ENCODE measurements at places on chromosomes 4 and X.

- DNase-seq: no peak
Observed at GRCh38 chr4:74714611-74715130, 79.7 kb downstream of the BTC start.

GRCh38 chr4:48244665-48245064 lies 25.0 kb downstream of the TEC start:
- no peak for DNase-seq

DNA sequence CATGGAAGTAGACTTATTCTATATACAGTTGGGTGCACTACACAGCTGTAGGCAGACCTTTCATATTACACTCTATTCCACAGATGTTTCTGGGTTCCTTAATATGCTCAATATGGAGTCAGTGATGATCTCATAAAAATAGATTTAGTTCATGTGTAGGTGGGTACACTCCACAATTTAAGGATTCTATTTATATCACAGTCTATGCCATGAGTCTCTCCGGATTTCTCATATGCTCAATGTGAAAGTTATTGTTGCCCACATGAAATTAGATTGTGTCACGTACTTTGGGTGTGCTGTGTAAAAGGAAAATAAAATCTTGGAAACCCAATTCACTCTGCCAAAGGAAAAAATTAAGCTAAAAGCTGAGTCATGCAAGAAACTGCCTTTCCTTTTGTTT lies 32.5 kb upstream of the TASL start:
- no peak for DNase-seq

GRCh38 chrX:149938881-149939654 lies 777 bp upstream of the EOLA2 start:
- peak; percentile 86 for DNase-seq

DNA sequence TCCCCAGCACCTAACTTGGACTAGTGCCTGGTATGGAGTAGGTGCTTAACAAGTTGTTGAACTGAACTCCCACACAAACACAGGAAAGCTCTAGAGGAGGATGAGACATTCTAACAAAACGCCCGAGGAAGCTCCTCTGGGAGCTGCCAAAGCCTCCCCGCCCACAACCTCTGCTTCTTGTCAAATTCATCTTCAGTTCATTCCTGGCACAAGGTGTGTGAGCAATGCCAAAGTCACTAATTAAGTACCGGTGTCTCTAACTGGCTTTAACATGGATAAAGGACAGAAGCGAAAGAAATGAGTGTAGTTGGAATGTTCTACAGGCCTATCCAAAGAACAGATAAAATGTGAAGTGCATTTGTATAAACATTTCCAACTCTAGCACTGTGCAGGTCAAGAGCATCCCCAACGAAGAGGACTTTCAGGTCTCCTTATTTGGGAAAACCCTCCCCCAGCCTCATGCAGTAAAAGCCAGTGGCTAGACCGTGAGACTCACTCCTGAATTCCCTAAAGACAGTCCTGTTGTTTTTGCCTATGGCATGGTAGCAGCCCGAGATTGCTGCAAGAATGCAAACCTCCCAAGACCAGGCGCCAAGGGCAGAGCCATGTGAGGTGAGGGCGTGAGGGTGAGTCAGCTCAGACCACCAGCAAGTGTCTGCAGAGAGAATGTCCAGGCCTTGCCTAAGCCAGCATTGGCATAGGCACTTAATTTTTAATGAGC lies 72.2 kb upstream of the KLF3 start:
- DNase-seq: peak; percentile 53

- DNase-seq: peak; percentile 46
Observed at GRCh38 chrX:40154250-40154852, 56.6 kb upstream of the BCOR start.

DNA sequence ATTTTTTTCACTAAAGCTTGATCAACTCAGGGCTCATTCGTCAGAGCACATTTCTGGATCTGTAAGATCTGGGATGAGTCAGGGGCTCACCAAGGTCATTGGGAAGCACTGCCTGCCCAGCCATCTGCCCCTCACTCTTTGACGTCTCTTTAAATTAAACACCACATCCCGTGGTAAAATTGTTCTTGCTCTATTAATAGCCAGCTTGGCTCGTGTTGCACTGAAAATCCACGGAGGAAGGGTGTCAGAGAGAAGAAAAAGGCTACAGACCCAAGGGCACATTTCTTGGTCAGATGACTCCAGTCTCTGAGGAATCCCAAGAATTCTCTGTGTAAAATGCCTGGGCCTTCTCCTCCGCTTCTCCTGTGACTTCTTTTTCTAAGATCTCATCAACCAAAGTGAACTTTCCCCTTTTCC lies 45.7 kb upstream of the GATB start:
- peak; percentile 66 for DNase-seq

- no peak for DNase-seq
Observed at GRCh38 chr4:31647786-31648185, 927.6 kb downstream of the PCDH7 start.

DNA sequence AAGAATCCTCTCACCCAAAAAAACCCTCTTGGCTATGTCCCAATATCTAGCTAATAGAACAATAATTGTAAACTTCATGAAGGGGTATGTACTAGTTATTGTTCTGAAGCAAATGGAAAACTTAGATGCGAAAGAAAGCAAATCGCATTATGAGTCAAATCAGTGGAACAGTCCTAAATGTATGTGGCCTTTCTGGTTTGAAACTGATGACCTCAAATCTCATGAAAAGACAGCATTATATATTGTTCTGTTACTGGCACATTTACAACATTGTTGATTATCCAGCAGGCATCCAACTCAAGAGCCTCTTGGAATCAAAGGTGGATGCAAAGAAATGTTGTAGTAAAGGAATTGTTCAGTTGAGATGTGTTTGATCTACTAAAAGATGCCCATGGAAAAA lies 34.7 kb downstream of the CSN3 start:
- DNase-seq: no peak

DNA sequence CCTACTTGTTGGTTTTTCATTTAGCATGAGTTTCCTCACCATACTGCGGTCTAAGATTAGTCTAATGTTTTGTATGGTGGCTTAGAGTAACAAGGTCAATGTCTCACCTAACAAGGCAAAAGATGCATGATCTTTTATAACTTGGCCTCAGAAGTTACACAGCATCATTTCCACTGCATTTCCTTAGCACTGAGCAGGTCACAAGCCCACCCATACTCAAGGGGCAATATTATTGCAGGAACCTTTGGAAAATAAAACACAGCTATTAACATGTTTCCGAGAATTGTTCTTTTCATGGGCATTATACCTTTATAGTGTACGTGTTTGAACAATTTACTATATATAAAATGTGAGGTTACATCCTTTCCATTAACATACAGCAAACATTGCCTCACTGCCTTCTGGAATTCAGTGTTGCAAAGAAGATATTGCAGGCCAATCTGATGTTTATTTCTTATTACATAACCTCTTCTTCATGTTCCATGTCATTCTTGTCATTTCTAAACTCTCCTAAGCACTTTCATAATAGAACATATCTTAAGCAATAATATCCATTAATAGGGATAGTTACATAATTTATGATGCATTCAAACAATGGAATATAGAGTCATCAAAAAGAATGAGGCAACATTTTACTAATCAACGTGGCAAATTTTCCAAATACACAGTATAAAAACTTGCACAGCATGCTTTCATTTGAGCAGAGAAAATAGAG lies 153.8 kb downstream of the AREG start:
- DNase-seq: peak; percentile 63

- peak; percentile 77 for DNase-seq
Observed at GRCh38 chr4:101304916-101305315, 42.4 kb downstream of the PPP3CA start.

- DNase-seq: peak; percentile 49
Observed at GRCh38 chrX:24371391-24371972, 11.0 kb downstream of the SUPT20HL1 start.

- no peak for DNase-seq
Observed at GRCh38 chrX:128992107-128992971, 531.0 kb downstream of the SMARCA1 start.

DNA sequence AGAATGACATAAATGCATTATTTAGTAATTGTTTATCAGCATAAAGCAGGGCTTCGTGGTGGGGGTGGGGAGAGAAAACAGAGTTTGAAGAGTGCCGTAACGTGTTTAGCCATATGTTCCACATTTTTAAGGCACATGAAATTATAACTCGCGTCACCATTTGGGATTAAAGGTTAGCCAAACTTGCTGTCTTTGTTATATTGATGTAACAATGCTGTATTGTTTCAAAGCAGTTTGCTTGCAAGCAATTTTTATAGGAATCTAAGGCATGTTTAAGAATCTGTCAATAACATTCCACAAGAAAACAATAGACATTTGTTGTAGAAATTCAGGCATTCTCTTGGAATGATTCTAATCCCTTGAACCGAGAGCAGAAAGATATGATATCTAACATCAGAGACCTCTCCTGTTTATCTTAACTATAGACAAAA lies 78.3 kb downstream of the CLDN22 start:
- no peak for DNase-seq

DNA sequence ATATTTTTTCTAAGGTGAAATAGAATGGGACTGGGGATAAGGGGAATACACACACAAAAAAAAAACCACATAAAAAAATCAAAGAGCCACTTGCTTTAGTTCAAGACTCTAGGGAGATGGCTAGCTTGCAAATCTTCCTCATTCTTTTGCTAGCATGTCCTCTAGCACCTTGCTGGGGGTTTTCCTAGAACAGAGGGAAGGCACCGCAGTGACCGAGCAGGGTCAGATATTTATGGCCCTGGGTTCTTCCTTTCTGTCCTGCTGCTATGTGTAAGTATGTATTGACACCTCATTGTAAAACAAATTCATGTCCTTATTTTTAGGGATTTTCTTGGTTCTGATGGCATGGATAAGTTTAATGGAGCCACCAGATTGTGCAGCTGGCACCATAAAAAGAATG lies 81.2 kb downstream of the SHISA3 start:
- no peak for DNase-seq

- DNase-seq: no peak
Observed at GRCh38 chr4:38660838-38661237, 3.2 kb upstream of the KLF3 start.

DNA sequence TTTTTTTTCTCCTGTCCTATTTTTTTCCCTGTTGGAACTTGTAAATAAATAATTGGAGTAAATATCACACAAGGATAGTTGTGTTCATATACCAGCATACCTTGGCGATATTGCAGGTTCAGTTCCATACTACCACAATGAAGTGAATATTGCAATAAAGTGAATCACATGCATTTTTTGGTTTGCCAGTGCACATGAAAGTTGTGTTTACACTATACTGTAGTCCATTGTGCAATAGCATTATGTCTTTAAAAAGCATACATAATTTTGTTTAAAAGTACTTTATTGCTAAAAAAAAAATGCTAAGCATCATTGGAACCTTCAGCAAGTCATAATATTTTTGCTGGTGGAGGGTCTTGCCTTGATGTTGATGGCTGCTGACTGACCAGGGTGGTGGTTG lies 88.6 kb downstream of the GSTCD start:
- peak; percentile 7 for DNase-seq

- peak; percentile 9 for DNase-seq
Observed at GRCh38 chr4:13329963-13330362, 154.2 kb downstream of the RAB28 start.

DNA sequence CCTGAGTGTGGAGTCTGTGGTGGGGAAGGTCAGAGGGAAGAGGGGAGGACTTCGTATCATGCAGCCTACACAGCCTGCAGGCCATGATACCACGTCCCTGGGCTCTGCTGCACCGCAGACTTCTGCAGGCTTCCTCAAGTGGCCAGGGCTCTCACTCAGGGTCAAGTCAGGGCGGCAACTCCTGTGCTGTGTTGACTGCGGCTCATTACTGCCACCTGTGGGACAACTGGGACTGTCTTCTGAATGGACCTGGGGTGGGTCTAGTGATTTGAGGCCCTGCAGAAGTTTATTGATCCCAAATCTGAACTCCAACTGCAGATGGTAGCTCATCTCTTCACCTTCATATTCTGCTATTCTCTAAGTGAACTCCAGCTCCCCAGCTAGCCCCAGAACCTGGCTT lies 167.1 kb downstream of the NSUN7 start:
- DNase-seq: peak; percentile 32

GRCh38 chrX:10892621-10893225 lies 218.4 kb upstream of the HCCS start:
- DNase-seq: peak; percentile 64

GRCh38 chr4:137253949-137254348 lies 278.3 kb downstream of the PCDH18 start:
- DNase-seq: peak; percentile 14

GRCh38 chr4:110480746-110481271 lies 4.9 kb downstream of the ENPEP start:
- DNase-seq: no peak

GRCh38 chr4:115315182-115315581 lies 201.8 kb upstream of the NDST4 start:
- DNase-seq: no peak

- DNase-seq: no peak
Observed at GRCh38 chr4:86600007-86600653, 6.0 kb downstream of the PTPN13 start.

- DNase-seq: no peak
Observed at GRCh38 chr4:112172180-112172579, 26.9 kb downstream of the FAM241A start.

GRCh38 chr4:185886832-185887524 lies 75.0 kb upstream of the SORBS2 start:
- DNase-seq: no peak

DNA sequence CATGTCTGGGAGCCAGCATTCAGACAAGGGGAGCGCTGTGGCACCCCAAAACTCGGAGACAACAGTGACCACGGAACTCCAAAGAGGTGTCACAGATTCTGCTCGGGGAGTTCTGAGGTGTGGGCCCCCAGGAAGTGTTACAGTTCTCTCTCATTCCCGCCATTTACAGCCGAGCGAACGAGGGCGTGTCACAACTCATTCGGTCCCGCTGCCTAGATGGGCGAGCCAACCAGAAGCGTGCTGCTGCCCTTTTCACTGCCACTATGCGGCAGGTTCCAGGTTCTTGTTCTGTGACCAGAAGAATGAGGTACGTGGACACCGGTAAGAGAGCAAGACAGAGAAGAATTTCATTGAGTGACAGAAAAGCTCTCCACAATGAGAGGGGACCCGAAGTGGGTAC lies 1370.6 kb upstream of the AGA start:
- no peak for DNase-seq

GRCh38 chr4:133982533-133983224 lies 218.9 kb downstream of the PABPC4L start:
- peak; percentile 59 for DNase-seq

DNA sequence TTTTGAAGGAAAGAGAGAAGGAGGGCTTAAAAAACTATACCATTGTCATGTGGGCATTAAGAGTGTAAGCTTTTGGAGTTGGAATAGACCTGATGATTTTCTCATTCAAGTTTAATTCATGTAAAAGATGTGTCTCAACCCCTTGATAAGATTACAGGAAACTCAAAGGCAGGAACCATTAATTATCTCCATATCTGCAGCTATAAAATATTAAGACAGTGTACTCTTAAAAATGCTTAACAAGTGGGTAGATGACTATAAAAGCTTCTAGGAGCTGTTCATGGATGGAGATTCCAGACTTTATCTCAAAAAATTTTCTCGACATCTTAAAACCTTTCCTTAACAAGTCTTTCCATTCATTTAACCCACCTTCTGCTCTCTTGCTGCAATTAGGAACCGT lies 208.3 kb downstream of the PALLD start:
- DNase-seq: peak; percentile 72

Data from amniotic epithelial cell (primary cell).